ENCODE measurements at places on chromosomes 3 and 15.

GRCh38 chr3:124156866-124157712, 165.2 kb upstream of the ROPN1 start:
- DNase-seq, result no peak

DNA sequence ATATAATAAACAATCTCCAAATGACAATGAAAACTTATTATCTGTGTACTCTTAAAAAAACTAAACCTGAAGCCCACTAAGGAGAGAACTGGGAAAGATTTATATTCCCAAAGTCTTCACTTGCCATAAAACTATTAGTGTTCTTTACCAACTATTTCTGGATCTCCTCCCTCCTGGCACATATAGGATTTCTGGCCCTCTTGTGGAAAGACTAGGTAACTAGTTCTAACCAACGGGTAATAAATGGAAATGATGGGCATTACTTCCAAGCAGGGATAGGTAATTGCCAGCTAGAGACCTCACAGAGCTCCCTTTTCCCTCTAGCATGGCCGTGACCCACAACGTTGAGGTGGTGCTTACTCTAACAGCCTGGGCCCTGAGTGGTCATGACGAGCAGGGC, 110.1 kb downstream of the DNAH12 start:
- peak; percentile 67 for DNase-seq

DNA sequence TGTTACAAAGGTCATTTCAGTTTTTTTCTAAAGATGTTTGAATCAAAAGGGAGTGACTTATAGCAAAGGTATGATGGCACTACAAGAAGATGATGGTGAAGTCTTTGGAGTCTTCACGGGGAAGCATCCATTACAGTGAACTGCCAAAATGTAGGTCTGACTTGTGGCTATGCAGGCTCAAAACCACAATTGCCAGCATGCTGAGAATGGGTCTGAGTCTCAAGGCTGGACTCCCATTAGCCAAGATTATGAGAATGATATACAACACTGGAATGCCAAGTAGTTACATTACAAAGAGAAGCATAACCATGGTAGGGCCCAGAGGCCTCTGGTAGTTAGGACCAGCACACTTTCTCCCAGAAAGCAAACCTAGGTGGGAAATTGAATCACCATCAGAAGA, 194.2 kb downstream of the MTHFS start:
- DNase-seq, result no peak

GRCh38 chr3:17581421-17582080, 160.9 kb downstream of the TBC1D5 start:
- no peak for DNase-seq

DNA sequence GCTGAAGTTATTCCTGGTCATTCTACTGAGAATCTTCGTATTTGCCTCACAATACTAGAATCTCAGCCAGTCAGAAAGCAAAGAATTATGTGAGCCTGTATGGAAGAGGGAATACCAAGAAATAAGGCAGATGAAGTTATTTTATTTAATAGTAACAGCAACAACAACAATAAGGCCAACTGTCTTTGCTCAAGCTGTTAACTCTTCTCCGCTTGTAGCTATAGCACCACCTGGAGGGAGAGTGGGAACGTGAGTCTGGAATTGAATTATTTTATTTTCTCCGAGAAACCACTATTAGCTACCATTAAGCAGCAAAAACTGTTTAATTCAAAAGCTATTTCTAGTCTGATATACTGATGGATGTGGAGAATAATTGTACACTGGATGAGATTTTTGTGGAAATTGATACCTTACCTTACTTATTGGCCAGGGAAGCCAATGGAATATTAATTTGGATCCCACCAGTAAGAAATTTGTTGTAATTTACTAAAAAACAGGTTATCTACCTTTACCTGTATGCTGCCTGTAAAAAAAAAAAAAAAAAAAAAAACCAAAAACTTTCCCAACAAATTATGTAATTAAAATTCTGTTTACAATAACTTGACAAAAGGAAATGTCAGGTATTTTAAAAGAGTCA, 50.1 kb downstream of the CALML4 start:
- DNase-seq, result peak; percentile 68

GRCh38 chr15:59896663-59897074, 107.4 kb upstream of the FOXB1 start:
- no peak for DNase-seq

GRCh38 chr15:67063689-67064606, 1.5 kb upstream of the SMAD3 start:
- no peak for DNase-seq

DNA sequence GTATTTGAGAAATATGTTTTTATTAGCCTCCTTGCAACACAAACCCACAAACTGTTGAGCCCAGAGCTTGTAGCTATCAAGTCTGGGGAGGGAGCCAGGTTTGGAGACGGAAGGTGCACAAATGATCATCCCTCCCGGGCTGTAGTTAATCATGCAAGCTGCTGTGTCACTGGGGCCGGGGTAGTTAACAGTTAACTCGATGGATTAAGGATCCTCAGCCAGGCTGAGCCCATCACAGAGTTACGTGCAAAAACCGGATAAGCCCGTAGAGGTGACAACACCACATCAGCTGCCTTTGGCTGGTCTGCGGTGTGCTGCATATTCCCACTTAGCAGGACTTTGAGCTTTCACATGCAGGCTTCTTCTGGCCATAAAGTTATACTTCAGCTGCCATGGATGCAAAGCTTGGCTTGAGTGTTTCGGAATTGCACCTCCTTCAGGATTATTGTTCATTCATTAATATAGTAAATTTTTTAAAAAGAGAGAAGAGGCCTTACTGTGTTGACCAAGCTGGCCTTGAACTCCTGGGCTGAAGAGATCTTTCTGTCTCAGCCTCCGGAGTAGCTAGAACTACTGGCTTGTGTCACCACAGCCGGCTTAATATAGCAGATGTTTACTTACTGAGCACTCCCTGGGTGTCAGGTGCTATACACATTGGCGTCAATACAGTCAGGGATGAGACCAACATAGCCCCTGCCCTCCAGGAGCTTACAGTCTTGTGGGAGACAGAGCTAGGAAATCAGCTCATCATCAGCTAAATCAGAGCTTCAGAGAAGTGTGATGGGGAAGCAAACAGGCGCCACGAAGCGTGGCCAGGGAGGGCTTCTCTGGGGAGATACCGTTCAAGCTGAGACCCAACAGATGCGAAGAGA, 226.8 kb upstream of the BHLHE40 start:
- DNase-seq, result peak; percentile 81

- DNase-seq, result no peak
These were observed 25.7 kb downstream of the RGMA start for GRCh38 chr15:93063262-93063671.

- peak; percentile 58 for DNase-seq
These were observed 10.7 kb downstream of the IGF1R start for GRCh38 chr15:98658831-98659699.

- no peak for DNase-seq
These were observed 41.7 kb downstream of the SOX2 start for GRCh38 chr3:181753391-181753790.

- peak; percentile 75 for DNase-seq
These were observed 4.3 kb upstream of the MTFMT start for GRCh38 chr15:65033659-65034269.

GRCh38 chr3:184011937-184012889, 5.5 kb downstream of the ABCC5 start:
- no peak for DNase-seq

DNA sequence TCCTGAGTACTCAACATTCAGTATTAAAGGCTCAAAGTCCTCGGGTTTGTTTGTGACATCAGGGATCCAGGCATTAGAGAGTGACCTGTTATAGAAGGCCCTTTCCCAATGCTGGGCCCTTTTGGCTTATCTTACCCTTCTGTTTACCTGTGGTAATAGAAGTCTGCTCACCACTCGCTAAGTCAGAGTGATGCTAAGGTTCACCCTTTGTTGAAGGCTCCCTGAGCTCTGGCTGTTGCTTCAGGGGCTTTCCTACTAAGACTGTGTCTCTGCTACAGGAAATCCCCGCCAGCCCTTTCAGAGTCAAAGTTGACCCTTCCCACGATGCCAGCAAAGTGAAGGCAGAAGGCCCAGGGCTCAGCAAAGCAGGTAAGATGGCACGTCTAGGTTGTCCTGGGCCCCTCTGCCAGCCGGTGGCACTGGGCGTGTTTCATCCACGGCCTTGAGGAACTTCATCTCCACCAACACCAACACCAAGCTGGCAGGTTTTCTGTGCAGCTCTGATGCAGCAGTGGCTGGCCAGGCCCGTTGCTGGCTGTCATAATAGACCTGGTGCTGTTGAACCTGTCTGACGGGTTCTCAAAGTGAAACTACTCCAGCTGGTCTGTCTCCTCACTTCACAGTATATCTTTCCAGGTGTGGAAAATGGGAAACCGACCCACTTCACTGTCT, 99.1 kb downstream of the DNASE1L3 start:
- DNase-seq, result no peak

GRCh38 chr3:23575697-23576096, 230.1 kb upstream of the UBE2E1 start:
- DNase-seq, result no peak

- no peak for DNase-seq
These were observed 57.1 kb upstream of the LINGO1 start for GRCh38 chr15:77689821-77690220.

- DNase-seq, result no peak
These were observed 828 bp upstream of the VWA5B2 start for GRCh38 chr3:184228376-184229137.

All from Kasumi-1 (cell line).